ENCODE measurements at places on chromosomes 16 and 17.

GRCh38 chr16:2468233-2468724 is 2.8 kb upstream of the NTN3 start:
- no peak for DNase-seq

- no peak for DNase-seq
These were observed 7.5 kb downstream of the PRSS27 start for GRCh38 chr16:2712546-2712945.

GRCh38 chr17:1571341-1571704 is 8.7 kb upstream of the PITPNA start:
- DNase-seq = no peak

- DNase-seq = no peak
These were observed 20.9 kb downstream of the LDAF1 start for GRCh38 chr16:21179126-21179982.

DNA sequence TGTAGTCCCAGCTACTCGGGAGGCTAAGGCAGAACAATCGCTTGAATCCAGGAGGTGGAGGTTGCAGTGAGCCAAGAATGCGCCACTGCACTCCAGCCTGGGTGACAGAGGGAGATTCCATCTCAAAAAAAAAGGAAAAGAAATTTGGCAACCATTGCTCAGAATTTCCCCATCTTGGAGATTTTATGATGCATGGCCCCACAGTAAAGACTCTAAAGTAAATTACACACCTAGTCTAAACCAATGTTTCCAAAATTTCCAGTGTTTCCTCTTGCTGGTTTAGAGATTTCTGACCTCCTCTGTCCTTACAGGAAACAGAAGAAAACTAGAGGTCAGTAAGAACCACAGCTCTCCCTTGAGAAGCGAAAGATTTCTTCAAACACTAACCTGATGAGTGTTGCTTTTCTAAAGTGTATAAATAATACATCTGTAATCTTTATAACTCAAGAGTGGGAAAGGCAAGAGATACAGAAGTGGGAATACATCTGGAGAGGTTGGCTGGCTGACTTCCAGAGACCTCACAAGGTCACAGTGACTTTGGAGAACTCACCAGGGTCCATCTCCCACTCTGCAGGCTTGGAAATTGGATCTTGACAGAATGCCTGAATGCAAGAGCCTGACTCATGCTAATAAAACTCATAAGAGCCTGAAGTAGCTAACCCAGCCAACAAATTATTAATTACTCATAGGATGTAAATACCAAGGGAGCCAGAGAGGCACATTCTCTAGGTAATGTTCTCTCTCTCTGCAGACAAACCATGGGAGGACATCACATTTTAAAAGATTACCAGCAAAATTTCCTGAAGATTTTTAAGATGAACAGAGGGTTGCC is 8.8 kb downstream of the ADAT1 start:
- no peak for DNase-seq

DNA sequence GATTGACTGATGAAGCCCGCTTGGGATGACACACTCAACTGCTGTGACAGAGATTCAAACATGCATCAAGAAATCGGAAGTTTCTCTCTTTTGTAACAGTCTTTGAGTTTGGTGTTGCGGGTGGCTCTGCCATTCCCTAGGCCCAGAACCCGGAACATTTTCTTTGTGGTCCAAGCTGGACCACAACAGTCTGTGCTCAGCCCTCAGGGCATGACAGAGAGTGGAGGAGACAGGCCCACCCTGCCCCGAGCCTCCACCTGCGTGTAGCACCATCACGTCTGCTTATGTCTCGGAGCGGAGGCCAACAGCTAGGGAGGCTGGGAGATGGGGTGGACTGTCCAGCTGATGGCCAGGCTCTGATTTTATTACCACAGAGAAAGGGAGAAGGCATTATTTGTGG is 64.5 kb downstream of the SHISA6 start:
- no peak for DNase-seq

DNA sequence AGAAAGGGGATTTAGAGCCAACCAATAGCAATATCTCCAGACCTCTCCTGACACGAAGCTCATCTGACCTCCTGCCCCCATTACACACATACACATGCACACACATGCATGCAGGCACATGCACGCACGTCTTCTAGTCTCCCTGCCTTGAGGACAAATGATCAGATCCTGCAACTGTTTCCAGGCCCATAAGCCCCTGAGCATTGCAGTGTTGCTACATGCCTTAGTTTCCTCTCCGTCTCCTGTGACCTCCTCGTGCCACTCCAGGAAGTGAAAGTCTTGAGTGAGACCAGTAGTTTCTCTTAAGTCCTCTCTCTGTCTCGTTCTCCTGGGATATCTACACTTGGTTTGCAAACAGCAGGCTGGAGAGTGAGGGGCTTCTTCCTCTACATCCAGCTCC is 8.2 kb downstream of the CIITA start:
- no peak for DNase-seq

- DNase-seq = no peak
These were observed 58.7 kb upstream of the DLX4 start for GRCh38 chr17:49910094-49910857.

- no peak for DNase-seq
These were observed 70.2 kb upstream of the PSMD7 start for GRCh38 chr16:74226338-74226954.

DNA sequence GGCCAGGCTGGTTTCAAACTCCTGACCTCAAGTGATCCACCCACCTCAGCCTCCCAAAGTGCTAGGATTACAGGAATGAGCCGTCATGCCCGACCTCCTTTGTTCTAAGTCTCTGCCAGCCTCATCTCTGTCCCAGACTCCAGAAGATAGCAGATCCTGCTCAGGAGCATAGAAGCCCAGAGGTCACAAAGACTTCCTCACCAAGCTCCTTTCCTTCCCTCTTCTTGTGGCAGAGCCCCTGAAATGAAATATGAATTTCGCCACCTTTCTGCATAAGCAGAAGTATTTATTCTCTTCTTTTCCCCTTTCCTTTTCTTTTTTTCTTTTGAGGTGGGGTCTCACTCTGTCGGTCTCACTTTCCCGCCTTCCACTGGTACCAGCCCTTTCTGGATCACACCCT is 11.5 kb upstream of the PIPOX start:
- no peak for DNase-seq

- DNase-seq = no peak
These were observed 131.7 kb upstream of the HSBP1 start for GRCh38 chr16:83676086-83676485.

DNA sequence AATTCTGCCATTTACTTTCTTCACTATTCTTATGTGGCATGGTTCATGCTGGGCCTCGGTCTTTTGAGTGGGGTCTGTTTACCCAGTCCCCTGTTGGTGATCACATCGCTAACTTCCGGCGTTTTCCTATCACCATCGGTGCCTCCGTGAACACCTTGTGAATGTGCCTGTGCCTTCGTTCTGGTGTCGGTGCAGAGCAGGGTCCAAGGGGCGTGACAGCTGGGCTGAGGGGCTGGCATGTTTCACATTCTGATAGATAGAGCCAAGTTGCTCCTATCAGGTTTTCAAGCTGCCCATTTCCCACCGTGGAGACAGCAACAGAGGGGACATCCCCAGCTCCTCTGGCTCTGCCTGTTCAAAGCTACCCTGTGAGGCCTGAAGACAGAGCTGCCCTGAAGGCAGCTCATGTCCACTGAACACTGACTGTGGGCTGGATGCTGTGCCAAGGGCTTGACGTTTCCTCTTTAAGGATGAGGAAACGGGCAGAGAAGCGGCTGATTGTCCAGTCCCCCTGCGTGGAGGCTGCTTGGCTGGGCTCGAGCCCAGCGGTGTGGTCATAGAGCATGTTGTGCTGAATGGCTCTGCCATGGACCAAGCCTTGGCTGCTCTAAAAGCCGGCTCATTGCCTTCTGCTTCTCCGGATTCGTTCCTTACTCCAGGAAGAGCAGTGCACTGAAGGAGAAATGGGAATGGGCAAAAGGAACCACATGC is 17.0 kb downstream of the DHODH start:
- no peak for DNase-seq

GRCh38 chr17:40501499-40501911 is at the start of gene TNS4:
Gene TNS4, minus strand, starts transcription at chr17:40501623. Its CDS starts 5,198 bp downstream, at chr17:40496425.
- DNase-seq = no peak

- DNase-seq = no peak
These were observed 4.2 kb downstream of the MSI2 start for GRCh38 chr17:57260325-57261083.

GRCh38 chr17:1746975-1747543 is 4.4 kb downstream of the SERPINF2 start:
- DNase-seq = no peak

DNA sequence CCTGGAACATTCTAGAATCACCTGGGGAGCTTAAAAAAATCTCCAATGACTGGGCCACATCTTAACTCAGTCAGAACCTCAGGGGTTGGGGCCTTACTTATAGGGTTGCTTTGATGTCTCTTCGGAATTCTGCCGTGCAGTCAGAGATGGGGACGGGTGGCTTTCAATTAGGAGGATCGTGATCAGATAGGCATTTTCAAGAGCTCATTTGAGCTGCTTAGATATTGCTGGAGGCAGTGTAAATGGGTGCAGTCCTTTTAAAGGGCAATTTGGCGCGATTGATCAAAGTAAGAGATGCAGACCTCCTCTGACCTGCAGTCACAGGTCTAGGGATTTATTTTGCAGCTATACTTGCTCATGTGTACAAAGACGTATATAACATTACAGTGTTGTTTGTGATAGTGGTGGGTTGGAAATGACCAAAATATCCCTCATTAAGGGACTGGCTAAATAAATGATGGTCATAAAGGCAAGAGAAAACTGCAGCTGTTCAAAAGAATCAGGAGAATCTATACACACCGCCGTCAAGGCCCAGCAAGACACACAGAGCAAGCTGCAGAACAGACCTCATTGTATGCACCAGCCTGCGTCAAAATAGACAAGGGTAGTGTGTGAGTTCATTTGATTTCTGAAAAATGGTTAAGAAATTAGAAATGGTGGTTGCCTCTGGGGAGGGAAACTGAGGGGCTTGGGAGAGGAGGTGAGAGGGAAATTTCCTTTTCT is 6.3 kb upstream of the KCNG4 start:
- no peak for DNase-seq

GRCh38 chr17:13171790-13172189 is 154.0 kb upstream of the ELAC2 start:
- DNase-seq = no peak

DNA sequence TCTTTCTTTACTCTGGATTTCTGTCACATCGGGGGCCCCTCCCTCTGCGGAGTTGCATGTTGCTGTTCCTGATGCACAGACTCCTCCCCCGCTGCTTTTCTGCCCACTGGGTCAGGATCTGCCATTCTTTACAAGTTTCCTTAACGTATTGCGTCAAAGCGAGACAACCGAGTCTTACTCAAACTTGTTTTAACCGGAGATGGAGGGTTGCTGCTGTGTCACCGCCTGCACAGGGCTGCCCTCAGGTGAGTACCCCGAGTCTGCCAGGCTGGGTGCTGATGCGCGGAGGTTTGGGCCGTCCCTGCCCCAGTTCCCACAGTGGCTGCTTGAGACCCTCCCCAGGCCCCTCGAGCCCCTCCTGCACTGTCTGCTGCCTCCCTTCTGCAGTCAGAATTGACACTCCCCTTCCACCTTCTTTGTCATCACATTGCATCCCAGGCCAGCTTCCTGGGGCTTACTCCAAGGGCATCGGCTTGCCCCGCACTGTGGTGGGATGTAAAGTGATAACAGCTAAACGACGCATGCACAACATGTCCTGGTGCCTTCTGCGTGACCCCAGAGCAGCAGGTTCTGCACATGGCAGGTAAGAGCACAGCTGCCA is 19.3 kb downstream of the CARHSP1 start:
- no peak for DNase-seq

DNA sequence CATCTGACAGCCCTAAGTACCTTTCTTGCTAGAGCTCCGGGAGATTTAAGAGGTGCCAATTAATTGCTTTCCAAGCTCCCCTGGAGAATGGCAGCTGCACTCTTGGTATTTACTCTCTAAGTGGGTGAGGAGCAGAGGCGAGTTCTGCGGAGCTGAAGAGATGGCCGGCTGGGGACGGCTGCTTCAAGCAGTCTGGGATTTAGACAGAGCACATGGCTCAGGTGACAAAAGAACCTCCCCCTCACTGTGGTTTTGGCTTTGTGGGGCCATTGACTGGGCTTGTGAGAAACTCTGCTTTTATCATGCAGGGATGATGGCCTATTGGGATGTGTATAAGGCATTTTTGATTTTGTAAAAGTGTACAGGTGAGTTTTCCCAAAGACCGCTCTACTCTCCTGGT is 239.3 kb upstream of the EEF2KMT start:
- DNase-seq = no peak

DNA sequence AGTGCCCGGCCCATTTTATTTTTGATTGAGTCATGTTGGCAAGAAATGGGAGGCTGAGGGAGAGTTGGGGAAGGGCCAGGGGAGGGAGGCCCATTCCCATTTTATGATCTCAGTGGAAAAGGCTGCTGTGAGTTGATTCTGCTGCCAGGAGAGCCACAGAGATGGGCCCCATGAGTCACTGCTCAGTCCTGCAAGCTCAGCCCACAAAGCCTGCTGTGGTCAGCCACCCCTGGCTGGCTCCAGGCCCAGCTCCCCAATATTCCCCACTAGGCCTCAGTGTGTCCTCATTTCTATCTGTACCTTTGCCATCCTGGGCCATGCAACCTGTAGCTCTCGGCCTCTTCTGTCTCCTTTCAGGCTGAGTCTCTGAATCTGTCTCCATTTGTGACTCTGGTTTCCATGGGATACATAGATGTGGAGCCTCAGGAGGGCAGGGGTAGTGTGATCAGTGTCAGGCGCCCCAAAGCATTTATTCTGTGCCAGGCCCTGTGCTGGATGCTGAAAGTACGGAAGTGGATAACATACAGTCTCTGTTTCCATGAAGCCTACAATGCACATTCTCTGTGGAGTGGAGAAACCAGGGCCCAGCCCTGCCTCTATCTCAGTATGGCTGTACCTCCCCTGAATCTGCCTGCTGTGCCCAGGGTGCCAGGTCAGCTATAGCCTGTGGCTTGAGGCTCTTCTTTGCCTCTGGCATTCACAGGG is 1.9 kb upstream of the PLEKHG4 start:
- DNase-seq = no peak
